ENCODE measurements at places on chromosomes 12 and 14.
A peak's percentile ranks its signal among the peaks of the same experiment; 100 is the strongest.

GRCh38 chr14:52014601-52015267 is 25.4 kb downstream of the RTRAF start:
- no peak for DNase-seq

GRCh38 chr12:64798165-64798564 is 26.3 kb upstream of the TBC1D30 start:
- DNase-seq, result no peak

- DNase-seq, result peak; percentile 50
Observed at GRCh38 chr12:109720152-109720856, 6.7 kb downstream of the FAM222A start.

DNA sequence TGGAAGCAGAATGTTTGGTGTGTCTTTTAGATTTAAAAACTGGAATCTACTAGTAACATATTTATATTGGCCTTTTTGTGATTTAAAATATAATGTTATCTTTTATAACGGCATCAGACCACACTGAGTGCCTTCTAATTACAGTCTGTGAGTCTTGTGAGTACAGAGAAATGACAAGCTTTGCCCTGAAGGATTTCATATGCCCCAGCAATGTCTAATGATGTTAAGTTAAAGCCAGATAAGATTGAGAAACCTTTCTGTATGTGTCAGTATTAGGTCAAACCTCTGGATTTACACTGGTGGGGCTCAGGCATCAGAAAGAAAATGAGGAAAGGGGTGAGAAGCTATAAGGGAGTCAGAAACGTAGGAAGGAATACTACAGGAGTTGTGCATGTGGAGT is 25.2 kb downstream of the PLEKHA5 start:
- no peak for DNase-seq

DNA sequence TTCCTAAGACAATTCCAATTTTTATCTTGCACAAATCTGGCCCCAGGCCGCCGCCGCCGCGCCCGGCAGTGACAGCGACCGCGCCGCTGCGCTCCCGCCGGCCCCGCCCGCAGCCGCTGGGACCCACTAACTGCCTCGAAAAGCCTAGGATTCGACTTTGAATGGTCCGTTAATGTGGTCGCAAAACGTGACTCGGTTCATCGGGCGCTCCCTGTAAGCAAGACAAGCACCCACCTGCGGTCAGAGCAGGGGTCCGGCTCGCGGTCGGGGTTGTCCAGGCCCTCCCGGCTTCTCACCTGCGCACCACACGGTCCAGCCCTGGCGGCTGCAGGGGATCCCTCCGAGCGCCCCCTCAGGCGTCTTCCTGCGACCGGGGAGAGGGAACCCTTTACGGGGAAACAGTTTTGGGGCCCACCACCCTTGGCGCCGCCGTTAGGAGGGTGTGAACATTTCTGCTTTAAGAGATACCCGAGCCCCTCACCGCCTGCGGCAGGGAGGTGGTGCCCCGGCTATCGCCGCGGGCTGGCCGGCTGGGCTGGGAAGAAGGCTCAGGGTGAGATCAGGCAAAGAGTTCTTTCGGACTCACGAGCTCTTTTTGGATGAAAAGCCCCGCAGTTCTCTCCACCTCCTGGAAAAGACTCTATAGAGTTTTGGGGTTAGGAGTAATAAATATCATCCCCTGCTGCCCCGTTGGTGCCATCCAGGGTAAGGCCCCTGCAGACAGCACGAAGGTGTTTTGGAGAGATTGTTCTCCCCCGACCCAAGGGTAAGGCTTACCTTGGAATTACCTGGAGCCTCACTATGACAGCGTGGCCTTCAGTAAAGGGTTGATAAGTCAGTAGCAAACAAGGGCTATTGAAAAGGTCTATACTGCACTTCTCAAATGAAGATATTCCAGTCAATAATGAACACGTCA is 13.6 kb upstream of the FOXJ2 start:
- no peak for DNase-seq

- DNase-seq, result no peak
Observed at GRCh38 chr14:34081576-34082136, 130.8 kb upstream of the EGLN3 start.

GRCh38 chr12:124520265-124520701 is 47.1 kb downstream of the NCOR2 start:
- no peak for DNase-seq

DNA sequence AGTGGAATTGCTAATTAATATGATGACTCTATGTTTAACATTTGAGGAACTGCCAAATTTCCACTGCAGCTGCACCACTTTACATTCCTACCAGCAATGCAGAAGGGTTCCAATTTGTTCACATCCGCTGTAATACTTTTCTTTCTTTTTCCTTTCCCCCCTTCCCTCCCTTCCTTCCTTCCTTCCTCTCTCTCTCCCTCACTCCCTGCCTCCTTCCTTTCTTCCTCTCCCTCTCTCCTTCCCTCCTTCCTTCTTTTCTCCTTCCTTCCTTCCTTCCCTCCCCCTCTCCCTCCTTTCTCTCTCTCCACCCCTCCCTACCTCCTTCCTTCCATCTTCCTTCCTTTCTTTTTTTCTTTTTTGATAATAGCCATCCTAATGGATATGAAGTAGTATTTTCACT is 3.2 kb upstream of the PFKM start:
- DNase-seq, result no peak

GRCh38 chr12:25529738-25530137 is 23.3 kb downstream of the LMNTD1 start:
- no peak for DNase-seq

- no peak for DNase-seq
Observed at GRCh38 chr12:3723916-3724805, 28.7 kb downstream of the CRACR2A start.

GRCh38 chr12:75852143-75852542 is 179.4 kb downstream of the PHLDA1 start:
- no peak for DNase-seq

DNA sequence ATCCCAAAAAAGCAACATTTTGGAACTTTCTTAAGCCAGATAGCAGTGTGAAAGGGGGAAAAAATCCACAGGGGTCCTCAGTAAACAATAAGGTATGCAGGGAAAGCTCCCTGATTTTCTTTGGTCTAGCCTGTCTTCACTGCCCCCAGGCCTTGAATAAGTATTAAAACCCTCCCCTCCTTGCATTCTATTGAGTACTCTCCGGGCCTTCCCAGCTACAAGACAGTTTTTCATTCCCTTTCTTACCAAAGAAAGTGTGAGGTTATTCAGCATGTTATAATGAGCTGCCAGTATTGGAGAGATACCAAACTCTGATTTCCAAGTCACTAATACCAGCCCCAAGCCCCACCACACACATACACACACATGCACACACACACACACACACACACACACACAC is 59.8 kb upstream of the KIF21A start:
- DNase-seq, result no peak
